ENCODE measurements at places on chromosomes 11 and 22. TPM values are rescaled to one million over a fixed set of nuclear protein-coding genes. Genes with fewer than 3 reads are reported as not detected.

GRCh38 chr11:118705111-118705741 lies 25.8 kb upstream of the TREH start:
- ATAC-seq, result peak; percentile 92

- no peak for ATAC-seq
Measured at GRCh38 chr11:103623933-103624332, 412.5 kb upstream of the DDI1 start.

GRCh38 chr11:115069599-115069998 lies 391.3 kb downstream of the NXPE2 start:
- ATAC-seq, result no peak

DNA sequence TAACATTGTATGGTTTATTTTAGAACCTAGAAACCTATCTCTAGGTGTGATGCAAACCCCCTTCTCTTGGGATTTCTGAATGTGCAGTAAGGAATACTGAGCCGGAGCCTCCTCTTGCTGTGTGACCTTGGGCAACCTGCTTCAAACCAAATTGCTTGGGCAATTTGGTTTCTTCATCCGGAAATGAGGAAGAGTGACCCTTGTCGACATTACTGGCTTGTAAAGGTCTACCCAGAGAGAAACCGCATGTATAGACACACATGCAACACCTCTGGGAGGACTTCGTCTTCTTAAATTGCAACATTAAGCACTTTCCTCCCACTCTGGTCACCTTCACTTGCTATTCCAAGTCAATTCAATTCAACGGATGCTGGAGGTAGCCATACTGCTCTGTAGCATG lies 19.6 kb upstream of the TP53I11 start:
- no peak for ATAC-seq

GRCh38 chr11:1448882-1449281 lies 37.7 kb downstream of the MOB2 start:
- ATAC-seq, result no peak

GRCh38 chr11:56412396-56412795 lies at the start of gene OR5AL1:
OR5AL1 (plus strand) TSS chr11:56412696.
- no peak for ATAC-seq

GRCh38 chr22:41825376-41825775 lies 7.5 kb upstream of the SREBF2 start:
- no peak for ATAC-seq

DNA sequence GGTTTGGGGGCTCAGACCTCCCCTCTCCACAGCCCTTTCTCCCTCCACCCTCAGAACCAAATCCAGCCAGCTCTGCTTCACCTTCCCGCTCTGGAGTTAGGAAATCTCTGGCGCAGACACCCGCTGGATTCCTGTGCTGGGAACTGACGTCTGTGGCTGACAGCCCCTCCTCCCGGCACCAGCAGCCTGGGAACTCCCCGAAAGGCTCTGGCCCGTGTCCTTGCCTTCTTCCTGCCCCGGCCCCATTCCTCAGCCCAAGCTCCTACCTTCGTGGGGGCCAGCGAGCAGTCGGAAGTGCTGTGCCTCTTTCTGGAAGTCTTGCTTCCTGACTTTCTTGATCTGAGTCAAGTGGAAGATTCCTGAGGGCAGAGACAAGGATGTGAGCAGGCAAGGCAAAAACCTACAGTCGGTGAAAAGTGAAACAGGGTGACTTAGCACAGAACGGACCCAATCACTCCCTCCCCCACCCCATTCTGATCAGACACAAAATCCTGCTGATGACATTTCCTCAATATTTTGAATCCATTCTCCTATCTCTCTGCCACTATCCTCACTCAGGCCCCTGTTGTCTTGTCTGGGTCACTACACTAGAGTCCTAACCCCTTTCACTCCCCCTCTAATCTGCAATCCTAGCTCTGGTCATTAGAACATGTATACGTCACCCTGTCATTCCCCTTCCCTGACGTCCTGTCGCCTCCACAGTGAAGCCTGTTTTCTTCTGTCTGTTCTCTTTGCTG lies 34.1 kb downstream of the CHRDL2 start:
- ATAC-seq, result peak; percentile 94

GRCh38 chr11:74717221-74717969 lies 13.8 kb downstream of the CHRDL2 start:
- ATAC-seq, result no peak

DNA sequence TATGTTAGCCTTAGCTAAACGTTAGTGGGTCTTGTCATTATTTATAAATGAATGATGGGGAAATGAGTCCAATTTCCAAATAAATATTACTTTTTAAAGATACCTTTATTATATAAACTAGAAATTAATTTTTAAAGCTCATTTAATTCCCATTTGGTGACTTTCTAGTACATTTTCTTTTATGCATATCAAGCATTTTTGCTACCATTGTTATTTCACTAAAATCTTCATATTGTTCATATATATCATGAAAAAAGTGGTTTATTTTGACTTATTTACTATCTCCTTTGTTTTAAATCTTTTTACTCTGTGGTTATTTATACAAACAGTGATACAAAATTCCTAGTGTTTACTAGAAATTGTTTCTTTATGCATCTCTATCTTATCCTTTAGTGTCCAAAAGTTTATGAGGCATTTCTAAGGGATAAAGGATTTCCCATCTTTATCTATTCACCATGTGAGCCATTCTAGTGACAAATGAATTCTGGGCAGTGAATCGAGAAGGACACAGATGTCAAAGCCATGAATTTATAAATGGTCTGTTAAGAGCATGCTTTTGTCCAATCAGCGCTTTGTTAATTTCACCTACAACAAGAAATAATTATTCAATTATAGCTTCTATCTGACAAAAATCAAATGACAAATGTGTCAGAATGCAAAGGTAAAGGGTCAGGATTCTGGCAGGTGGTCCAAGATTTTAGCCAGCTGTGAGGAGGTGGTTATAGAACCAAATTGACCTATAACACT lies 70.6 kb downstream of the PRMT3 start:
- no peak for ATAC-seq

DNA sequence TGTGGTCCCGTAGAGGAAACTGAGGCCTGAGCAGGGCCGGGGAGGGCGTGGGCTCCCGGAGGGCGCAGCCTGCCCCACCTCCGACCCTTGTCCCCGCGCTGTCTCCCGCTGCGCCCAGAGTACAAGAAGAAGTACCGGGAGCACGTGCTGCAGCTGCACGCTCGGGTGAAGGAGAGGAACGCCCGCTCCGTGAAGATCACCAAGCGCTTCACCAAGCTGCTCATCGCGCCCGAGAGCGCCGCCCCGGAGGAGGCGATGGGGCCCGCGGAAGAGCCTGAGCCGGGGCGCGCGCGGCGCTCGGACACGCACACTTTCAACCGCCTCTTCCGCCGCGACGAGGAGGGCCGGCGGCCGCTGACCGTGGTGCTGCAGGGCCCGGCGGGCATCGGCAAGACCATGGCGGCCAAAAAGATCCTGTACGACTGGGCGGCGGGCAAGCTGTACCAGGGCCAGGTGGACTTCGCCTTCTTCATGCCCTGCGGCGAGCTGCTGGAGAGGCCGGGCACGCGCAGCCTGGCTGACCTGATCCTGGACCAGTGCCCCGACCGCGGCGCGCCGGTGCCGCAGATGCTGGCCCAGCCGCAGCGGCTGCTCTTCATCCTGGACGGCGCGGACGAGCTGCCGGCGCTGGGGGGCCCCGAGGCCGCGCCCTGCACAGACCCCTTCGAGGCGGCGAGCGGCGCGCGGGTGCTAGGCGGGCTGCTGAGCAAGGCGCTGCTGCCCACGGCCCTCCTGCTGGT lies 1.9 kb downstream of the NLRP6 start:
- peak; percentile 38 for ATAC-seq

- peak; percentile 59 for ATAC-seq
Measured at GRCh38 chr11:62921573-62922188, 518 bp upstream of the CHRM1 start.

DNA sequence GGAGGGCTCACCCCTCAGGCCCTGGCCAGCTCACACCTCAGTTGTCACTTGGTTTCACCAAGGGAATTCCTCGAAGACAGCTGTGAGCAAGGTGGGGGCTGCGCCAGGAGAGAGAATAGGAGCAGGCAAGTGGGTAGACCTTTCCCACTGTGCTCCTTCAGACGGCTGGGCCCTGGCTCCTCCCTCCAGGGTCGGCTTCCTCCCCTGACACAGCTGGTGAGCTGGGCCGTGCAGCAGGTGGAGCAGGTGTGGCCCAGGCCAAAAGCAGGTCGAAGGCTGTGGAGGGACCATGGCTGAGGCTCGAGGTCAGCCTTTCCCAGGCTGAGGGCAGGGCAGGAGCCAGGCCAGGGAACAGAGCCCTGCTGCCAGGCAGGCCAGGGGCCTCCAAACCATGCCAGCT lies 12.5 kb upstream of the MYRF start:
- no peak for ATAC-seq

- ATAC-seq, result no peak
Measured at GRCh38 chr11:83540728-83541127, 254.6 kb upstream of the CCDC90B start.

- no peak for ATAC-seq
Measured at GRCh38 chr22:45248832-45249561, 8.3 kb upstream of the KIAA0930 start.

Gene GPHA2
- not detected for total RNA-seq

Gene PLAAT5
- 0.16 TPM for total RNA-seq

Gene MMP8
- total RNA-seq, result 0.11 TPM

Gene DEFB131B
- total RNA-seq, result not detected

Gene OR2AG1
- total RNA-seq, result 0.21 TPM
